Hematopoietic multipotent progenitor cell treated with erythropoietin and hydrocortisone succinate and interleukin-3 and kit ligand, for 17 days (in vitro differentiated cells): ENCODE measurements at places on chromosomes 7 and 10.

GRCh38 chr10:48881937-48882336 lies 57.7 kb downstream of the LRRC18 start:
- DNase-seq = no peak

DNA sequence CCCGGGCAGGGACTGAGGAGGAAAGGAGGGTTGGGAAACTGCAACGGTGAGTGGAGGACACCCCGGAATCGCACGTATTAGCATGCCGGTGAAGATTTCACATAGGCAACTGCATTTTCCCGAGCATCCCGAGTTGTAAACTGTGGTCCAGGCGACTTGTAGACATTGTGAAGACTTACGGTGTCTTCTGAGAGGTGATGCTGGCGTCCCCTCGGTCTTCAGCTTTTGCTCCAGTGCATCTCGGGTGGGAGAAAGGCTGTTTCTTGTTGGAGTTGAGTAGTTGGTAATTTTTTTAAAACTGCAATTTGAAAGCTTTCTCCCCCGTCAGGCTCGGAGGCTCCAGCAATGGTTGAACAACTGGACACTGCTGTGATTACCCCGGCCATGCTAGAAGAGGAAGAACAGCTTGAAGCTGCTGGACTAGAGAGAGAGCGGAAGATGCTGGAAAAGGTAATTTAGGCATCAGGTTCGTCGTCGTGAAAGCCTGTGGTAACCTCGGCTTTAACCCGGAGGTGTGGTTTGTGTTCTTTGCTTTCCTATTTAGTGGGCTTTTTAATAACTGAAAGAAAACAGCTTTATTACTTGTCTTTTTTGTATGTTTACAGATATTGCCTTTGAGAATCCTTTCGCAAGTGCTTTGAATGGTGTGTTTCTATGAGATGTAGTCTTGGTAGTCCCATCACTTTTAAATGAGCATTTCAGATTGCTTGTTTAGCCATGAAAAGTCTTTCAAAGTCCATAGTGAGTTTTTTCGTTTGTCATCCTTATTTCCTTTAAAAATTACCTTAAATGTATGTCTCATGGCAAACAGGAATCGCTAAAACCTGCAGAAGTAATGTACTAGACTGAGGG lies 687 bp downstream of the HELLS start:
- no peak for DNase-seq

DNA sequence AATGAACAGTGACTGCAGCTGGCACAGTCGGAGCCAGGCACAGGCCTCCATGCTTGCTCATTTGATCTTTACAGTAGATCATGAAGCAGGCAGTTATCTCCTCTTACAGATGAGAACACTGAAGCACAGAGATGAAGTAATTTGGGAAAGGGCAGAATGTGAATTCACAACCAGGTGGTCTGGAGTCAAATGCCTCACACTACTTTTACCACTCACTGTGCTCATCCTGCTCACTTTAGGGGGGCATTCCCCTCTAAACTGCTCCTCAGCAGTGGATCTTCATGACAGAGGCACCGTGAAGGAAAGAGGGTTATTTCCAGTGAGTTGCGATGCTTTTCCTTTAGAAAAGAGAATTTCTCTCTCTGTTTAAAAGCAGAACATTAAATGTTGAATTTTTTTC lies 15.1 kb downstream of the SNX10 start:
- DNase-seq = no peak

DNA sequence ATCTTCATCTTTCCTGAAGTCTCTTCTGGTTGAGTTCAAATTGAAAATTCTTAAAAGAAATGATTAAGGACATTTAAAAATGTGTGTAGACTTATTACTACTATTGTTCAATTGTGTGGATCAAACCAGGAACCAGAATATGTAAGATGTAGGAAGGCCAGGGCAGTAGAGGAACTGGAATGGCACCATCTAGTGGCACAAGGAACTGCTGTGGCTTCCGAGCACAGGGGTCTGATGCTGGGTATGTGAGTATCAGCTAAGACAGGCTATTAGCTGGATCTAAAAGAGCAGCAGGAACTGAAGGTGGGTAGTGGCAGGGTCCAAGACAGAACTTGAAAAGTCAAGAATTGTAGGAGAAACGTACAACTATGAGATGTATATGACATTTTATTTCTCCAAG lies 247.3 kb downstream of the SEMA3A start:
- DNase-seq = no peak

GRCh38 chr7:127886248-127886647 lies 145.0 kb downstream of the LRRC4 start:
- no peak for DNase-seq

DNA sequence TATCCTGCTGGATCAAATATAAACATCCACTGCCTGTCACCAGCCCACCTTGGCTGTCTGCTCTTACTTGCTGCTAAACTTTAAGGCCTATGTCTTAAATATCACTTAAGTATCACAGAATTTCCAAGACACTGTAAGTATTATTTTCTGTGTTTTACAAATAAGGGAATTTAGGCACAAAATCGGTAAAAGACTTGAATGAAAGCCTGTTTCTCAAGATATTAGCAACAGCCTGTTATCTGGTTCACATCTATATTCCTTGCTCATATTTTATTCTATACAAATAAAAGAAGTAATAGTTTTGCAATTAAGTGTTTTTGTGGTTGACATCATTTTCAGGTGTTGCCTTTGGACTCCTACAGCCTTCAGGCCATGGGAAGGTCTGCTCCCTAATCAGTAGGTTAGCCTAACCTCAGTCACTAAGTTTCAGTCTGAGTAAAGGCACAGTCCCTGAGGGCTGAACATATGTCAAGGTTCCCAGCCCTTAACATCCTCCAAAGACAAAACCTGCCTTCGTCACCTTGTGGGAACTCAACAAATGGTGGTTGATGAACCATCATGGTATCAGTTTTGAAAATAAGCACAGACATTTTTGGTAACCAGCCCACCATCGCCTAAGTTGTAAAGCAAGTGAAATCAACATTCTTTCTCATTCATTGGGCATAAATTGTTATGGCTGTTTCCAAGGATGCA lies 127.1 kb downstream of the CREB5 start:
- no peak for DNase-seq

DNA sequence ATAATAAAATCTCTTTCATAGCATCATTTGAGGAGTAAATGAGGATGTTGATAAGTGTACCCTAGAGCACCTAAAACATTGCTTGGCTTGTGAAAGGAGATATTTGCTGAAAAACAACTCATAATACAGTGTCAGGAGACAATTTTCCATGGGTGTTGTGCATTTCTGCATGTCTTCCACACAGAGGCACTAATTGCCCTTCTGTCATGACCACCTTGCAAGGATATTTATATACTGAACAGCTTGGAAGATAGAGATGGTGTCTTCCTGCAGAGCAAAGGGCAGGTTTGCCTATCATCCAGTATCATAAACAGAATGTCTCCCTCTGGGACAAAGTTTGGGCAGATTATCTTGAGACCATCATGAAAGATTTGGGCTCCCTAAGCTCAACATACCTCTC lies 495.2 kb upstream of the LRRN3 start:
- no peak for DNase-seq

DNA sequence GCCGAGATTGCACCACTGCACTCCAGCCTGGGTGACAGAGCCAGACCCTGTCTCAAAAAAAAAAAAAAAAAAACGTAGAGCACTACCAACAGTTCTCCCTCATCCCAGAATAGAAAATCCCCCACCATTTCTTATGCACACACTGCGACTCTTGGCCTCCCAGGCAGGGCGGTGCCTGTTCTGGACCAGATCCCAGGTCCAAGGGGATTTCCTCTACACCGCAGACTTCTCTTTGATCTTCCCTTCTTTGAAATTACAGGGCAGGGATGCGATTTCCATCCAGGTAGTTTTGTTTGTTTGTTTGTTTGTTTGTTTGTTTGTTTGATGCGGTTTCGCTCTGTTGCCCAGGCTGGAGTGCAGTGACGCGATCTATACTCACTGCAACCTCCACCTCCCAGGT lies 91.8 kb downstream of the SEPTIN14 start:
- no peak for DNase-seq

DNA sequence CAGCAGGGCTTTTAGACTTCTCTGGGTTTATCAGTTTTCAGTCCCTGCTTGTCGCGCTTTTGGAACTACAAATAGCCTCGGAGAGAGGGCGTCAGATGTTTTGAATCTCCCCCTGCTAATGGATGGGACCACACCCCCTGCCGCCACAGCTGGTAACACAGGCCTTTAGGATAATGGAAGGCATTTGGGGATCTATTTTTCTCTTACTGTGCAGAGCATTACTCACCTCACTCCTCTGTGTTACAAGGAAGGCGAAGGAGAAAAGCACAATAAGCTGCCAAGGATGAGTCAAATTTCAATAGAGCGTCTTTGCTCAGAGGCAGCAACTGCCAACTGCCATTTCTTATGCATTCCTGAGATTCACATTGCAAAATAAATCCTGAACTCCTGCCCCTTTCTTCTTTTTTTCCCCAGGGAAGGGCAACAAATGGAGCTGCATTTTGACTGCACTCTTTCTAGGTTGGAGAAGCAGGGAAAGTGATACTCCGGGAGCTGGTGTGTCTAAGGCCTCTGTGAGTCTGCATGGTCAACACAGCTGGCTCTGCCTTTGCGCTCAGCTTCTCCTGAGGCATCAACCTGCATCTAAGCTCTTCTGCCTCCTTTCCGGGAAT lies 31.5 kb upstream of the SMNDC1 start:
- no peak for DNase-seq

- DNase-seq = no peak
These were observed 875 bp upstream of the HECTD2 start for GRCh38 chr10:91409069-91409868.

GRCh38 chr7:50479743-50480517 lies 29.8 kb upstream of the FIGNL1 start:
- no peak for DNase-seq

- DNase-seq = no peak
These were observed 41.9 kb upstream of the FAM180A start for GRCh38 chr7:135790371-135790977.

GRCh38 chr10:16999665-17000451 lies 129.8 kb downstream of the CUBN start:
- no peak for DNase-seq

GRCh38 chr10:123860209-123860608 lies 31.4 kb downstream of the CPXM2 start:
- DNase-seq = no peak

GRCh38 chr10:62582101-62582705 lies 208.0 kb downstream of the ZNF365 start:
- no peak for DNase-seq

GRCh38 chr7:66778201-66778600 lies 37.7 kb downstream of the RABGEF1 start:
- no peak for DNase-seq

DNA sequence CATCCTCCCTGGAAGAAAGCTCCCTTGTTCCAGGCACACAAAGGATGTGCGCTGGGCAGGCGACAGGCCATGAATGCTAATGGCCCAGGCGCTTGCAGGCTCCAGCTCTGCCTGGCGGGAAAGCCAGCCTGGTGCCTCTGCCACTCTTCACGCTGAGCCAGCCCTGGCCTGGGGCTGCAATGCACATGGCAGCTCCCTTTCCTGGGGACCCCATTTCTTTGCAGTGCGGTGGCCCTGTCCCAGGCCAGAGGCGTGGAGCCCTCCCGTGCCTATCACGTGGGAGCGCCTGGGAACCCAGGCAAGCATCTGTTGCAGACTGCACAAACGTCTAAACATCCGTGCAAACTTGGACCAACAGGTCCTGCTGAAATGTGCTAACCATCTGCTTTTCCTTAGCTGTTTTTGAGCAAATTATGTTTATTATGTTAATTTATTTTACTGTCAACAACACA lies 152.1 kb upstream of the LYZL2 start:
- DNase-seq = no peak

GRCh38 chr10:114285961-114286441 lies 46.9 kb downstream of the VWA2 start:
- no peak for DNase-seq

GRCh38 chr10:24360282-24361127 lies 151.6 kb downstream of the KIAA1217 start:
- DNase-seq = no peak

GRCh38 chr7:2956526-2957368 lies 86.9 kb downstream of the CARD11 start:
- DNase-seq = peak; percentile 45

GRCh38 chr10:70803775-70804420 lies 11.8 kb upstream of the SGPL1 start:
- no peak for DNase-seq
